Kidney epithelial cell (primary cell): ENCODE measurements at places on chromosomes 2 and 18. TPM values are rescaled to one million over a fixed set of nuclear protein-coding genes. Genes with fewer than 3 reads are reported as not detected.

DNA sequence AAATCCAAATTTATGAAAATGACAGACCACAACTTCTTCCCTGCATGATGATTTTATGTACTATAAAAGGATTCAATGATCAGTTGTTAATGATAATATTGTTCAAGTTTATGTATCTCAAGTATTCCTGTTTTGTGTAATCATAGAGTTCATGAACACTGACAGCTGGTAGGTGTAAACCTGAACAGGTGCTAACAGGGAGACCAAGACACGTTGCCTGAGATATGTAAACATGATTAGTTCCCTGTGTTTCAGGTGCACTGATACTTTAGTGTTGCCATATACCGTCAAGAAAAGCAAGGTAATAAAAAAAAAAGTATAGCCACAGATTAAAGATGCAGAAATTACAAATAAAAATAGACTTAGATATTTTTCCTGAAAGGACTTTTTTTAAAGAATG lies 131.8 kb downstream of the BAZ2B start:
- no peak for DNase-seq

DNA sequence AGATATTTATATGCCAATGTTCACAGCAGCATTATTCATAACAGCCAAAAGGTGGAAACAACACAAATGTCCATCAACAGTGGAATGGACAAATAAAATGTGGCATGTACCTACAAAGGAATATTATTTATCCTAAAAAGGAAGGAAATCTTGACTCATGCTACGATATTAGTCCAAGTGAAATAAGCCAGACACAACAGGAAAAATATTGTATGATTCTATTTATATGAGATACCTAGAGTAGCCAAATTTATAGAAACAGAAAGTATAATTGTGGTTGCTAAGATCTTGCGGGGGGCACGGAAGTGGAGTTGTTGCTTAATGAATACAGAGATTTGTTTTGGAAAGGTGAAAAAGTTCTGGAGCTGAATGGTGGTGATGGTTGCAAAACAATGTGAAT lies 33.0 kb upstream of the CCDC150 start:
- DNase-seq, result no peak

DNA sequence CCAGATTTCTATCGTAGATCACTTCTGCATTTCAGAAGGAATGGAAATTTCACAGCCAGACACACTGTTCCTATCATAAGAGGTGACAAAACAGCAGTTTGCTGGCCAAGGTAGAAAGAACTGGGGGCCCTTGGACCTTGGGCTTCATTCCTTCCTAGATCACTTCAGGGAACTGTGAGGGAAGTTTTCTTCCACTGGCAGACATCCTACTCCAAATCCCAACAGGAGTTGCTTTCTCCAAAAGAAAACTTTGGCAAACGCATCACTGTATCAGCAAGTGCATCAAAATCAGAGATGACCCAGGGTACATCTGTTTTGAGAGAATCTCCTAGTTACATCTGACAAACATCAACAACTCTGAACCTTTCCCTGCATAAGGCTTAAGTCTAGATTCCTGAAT lies 348.4 kb upstream of the KLHL29 start:
- no peak for DNase-seq

GRCh38 chr2:45153121-45153520 lies 143.9 kb upstream of the SIX2 start:
- DNase-seq, result no peak

DNA sequence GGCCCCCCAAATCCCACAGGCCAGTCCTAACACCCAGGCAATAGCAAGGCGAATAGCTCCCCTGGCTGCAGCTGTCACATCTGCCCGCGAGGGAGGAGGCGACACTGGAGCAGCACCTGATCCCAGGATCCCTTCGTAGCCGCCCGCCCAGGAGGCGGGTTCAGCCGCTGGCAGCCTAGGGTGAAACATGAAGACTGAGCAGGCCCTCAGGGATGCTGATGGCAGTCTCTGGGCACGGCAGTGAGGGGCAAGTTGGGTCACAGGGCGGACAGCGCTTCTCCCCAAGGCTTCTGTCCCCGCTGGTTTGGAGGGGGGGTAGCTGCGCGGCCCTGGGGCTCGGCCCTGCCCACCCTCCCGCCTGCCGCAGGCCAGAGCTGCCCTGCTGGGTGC lies 1.9 kb downstream of the DNMT3A start:
- no peak for DNase-seq

DNA sequence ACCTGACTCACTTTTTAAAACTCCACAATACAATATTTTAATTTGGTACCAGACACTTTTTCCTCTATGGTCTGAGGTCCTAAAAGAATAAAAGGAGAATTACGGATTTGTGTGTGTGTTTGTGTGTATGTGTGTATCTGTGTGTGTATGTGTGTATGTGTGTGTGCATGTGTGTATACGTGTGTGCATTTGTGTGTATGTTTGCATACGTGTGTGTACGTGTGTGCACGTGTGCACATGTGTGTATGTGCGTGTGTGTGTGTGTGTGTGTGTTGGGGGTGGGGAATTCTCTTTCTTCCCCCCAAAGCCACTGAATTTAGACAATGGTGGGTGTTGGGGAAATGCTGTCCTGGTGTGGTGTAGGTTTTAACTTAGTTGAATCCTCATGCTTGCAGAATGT lies 807.7 kb upstream of the SALL3 start:
- DNase-seq, result no peak

DNA sequence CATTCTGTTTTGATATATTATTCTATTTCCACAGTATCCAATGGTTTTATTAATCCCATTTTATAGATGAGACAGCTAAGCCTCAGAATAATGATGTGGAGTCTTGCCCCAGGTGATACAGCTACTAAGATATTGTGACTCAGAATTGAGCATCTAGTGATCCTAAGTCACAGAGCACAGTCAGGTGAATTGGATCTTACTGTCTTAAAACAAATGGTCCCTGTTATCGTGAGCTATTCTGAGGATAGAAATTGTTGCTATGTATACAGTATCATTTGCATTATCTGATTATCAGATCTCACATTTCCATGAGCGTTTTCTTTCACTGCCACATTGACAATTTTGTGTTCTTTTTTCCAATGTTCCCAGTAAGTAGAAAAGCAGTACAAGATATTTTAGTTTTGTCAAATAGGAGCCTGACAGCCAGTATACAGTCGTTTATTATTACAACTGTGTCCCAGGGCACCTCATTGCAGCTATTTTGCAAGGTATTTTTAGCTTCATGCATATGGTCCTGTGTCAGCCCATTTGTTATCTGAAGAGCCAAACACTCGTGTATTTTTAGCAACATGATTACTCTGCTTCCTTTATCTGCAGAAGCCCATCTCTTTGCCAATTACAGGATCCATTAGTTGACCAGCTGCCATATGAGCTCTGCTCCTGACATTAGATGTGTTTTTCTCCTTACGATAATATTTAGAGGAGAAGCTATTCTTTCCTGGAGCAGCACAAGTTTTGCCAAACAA lies 25.1 kb upstream of the SGPP2 start:
- no peak for DNase-seq

DNA sequence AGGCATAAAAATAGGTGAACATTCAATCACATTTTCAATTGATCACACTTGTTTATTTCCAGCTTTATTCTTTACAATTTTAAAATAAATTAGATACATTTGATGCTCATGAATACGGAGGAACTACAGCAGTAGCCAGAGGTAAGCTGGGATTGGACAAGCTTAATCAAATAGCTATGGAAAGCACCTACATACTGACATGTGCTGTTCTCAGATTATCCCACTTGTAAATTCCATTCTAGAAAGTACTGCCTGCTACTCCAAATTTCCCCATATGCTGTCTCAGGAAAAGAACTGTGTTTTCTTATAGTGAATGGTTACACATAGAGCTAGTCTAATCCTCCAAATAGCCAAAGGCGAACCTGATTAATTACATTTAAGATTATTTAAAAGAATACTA lies 24.2 kb downstream of the PELI1 start:
- DNase-seq, result no peak

DNA sequence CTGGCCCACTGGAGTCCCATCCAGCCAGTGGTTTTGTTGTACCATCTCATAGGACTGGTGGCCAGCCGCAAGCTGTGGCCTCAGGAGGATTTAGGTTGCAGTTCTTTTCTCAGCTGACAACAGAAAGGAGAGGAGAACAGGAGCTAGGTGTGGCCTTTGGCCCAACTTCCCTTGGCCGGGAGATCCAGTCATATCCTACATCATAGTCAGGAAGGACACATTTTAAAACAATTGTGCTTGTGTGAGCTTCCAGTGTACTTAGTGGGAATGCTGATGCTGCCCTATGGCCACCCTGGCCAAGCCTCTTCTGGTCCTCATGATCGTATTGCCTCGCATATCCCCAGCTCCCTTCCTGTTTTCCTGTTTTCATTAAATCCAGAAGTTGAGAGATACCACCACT lies 98.1 kb downstream of the WDSUB1 start:
- DNase-seq, result no peak

GRCh38 chr2:9269695-9270360 lies 63.2 kb downstream of the ASAP2 start:
- no peak for DNase-seq

- DNase-seq, result no peak
These were observed 51.2 kb upstream of the CREB1 start for GRCh38 chr2:207478572-207478971.

- no peak for DNase-seq
These were observed 136.1 kb downstream of the ICOS start for GRCh38 chr2:204072443-204073324.

The PUS10 gene
- 4.4 and 8.9 TPM in 2 replicates for total RNA-seq

The BBS5 gene
- 7.3 and 8.7 TPM in 2 replicates for total RNA-seq

The TANC1 gene
- total RNA-seq, result 18.5 and 21.3 TPM in 2 replicates

The STAT4 gene
- 0.46 and 1.1 TPM in 2 replicates for total RNA-seq

The UGT1A8 gene
- total RNA-seq, result not detected in 2 replicates

The SLC8A1 gene
- total RNA-seq, result 2.8 and 3.2 TPM in 2 replicates

The KHK gene
- total RNA-seq, result 3.1 and 3.8 TPM in 2 replicates
